ENCODE measurements at places on chromosomes 4 and X.

GRCh38 chr4:176451443-176451842 is 131.7 kb downstream of the SPCS3 start:
- DNase-seq, result no peak

- no peak for DNase-seq
Observed at GRCh38 chrX:3154386-3154975, 113.2 kb downstream of the ARSF start.

- DNase-seq, result no peak
Observed at GRCh38 chrX:10794203-10794630, 173.8 kb upstream of the MID1 start.

DNA sequence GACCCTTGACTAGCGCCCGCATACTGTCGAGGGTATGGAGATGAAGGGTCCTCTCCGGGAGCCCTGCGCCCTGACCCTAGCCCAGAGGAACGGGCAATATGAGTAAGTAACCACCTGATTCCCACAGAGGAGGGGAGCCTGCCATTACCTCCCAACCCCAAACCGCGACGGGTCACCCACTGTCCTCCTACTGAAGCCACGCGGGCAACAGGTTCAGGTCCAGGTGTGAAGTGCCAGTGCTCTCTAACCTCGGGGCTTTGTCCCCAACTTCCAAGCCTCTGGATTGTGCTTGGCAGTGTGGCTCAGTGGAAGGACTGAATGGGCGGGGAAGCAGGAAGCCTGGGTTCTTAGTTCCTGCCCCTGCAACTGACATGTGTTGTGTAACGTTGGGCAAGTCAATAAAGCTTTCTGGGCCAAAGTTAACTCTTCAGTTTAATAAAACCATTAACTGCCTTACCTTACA is 694 bp downstream of the OCRL start:
- DNase-seq, result no peak

DNA sequence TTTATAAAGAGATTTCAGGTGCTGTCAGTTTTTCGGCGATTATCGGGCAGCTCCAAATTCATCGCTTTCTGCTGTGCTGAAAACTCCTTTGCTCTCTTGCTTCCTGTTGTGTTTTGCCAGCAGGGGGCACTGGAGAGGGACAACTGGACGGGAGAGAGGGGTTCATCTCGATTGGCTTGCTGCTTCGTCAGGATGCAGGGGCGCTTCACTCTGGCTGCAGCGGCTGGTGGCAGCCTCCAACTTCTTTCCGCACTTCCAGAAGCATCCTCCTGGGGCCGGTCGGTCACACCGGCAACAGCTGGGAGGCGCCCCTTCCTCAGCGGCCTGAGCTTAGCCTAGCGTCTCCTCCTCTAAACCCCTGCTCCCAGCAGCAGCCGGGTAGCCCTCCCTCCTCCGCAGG is 29.5 kb downstream of the MSL3 start:
- DNase-seq, result peak; percentile 42

DNA sequence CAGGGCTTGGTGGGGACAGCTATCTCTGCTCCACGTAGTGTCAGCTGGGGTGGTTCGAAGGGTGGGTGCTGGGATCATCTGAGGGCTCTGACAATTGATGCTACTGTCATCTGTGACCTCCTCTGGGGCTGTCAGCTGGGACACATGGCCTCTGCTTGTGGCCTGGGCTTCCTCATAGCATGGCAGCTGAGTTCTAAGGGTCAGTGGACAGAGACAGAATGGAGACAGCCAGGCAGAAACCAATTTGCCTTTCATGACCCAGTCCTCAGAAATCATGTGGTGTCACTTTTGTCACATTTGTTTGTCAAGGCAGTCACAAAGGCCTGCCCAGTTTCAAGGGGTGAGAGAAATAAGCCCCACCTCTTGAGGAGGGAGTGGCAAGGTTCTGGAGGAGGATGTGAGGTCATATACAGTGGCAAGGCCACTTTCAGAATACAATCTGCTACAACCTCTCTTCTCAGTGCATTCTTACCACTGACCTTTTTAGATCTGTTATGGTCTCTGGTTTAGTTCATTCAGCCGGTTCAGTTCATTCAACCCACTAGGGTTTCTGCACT is 103.6 kb upstream of the BCOR start:
- DNase-seq, result no peak

DNA sequence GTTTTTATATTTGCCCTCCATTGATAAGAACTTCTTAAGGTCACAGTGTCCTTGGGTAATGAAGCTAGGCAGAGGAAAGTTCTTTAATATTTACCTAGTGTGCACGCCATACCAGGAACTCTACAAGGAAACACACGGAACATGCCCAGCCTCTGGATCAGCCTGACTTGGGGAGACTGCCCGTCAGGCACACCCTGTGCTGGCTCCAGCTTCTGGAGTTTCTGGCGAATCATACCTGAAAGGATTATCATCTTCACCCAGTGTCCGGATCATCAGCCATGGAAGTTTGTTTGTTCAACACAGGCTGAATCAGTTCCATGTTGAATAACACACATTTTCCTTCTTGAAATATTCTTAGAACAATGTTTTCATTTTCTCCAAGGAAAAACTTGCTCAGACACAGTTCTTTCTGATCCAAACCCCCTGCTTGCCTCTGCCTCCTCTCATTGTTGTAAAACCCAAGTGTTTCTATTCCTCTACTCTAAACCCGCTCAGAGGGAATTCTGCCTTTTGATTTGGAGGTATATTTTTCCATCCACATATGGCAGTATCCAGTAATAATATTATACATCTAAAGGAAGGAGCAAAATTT is 176.7 kb downstream of the SHROOM3 start:
- no peak for DNase-seq

DNA sequence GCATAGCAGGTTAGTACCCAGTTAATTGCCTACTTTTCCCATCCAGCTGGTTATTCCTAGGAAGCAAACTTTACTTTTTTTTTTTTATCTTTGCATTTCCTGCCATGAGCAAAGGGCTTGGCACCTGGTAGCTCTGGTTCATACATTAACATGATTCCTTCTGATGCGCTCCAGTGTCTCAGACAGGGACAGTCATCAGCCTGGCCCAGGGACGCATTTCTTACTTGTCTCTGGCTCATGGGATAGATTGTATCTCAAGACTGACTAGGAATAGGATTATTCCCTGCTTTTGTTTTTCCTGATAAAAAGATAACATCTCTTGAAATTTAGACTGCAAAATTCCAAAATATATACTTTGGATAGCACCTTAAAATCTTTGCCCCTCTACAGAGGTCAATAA is 571.5 kb upstream of the TENM3 start:
- DNase-seq, result no peak

DNA sequence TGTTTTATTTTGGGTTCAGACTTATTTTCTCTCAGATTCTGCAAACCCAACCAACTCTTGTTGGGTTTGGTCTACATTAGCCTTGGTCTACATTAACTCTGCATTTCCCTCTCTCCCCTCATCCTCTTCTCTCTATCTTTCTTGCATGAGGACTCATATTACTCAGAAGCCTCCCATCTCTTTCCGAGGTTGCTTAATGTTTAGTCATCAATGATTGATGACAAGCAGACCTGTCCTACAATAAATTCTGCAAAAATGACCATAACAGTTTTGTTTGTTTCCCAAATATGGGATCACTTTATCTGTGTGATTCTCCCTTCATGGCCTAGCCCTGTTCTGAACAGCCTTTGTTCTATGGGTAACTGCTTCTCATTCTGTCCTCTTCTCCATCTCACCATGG is 75.2 kb downstream of the GABRB1 start:
- no peak for DNase-seq

DNA sequence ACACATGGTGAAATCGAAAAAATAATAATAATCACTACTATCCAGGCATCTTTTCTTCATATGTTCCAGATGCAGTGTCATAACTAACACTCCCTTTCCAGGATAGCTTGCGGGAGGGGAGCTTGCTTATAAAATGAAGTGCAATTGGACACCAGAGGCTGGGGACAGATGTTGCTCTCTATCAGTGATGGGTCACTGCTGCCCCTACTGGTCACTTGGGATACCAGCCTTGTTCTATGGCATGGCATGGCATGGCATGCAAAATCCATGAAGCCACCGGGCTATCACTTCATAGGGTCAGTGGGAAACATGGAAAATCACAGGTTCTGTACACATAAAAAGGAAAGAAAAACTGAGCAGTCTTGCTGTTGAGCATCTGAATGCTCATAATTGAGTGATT is 168.1 kb downstream of the GLRA2 start:
- DNase-seq, result no peak

DNA sequence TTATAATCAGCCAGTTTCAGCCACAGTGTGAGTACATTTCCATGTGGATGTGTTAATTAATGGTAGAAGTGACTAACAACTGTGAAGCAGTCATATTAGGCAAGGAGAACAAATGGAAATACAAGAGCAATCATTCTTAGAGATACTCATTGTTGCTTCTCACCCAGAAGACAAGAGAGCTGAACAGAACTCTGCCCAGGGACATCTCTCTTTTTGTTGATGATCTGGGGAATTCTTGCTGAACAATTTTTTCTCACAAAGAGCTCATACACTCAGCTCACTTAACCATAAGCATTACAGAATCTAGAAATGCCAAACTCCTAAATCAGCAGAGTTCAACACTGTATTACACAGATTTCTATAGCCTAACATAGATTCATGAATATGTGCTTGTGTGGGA is 150.1 kb downstream of the COMMD8 start:
- no peak for DNase-seq

- DNase-seq, result no peak
Observed at GRCh38 chr4:96343836-96344235, 503.9 kb downstream of the PDHA2 start.

- DNase-seq, result no peak
Observed at GRCh38 chr4:917466-917865, 14.7 kb downstream of the GAK start.

- no peak for DNase-seq
Observed at GRCh38 chr4:53688186-53688790, 97.0 kb upstream of the LNX1 start.

- DNase-seq, result no peak
Observed at GRCh38 chr4:185249105-185249504, 39.7 kb downstream of the SNX25 start.

DNA sequence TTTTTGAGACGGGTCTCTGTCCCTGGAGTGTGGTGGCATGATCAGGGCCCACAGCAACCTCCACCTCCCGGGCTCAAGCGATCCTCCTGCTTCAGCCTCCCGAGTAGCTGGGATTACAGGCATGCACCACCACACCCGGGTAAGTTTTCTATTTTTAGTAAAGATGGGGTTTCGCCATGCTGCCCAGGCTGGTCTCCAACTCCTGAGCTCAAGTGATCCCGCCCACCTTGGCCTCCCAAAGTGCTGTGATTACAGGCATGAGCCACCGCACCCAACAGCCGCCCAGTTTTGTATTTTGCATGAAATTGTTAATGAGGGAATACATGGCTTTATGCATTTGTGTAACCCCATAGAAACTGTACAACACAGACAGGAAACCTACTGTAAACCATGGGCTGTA is 2.8 kb upstream of the ARHGAP4 start:
- no peak for DNase-seq

- DNase-seq, result no peak
Observed at GRCh38 chr4:121041307-121042090, 30.8 kb downstream of the NDNF start.

DNA sequence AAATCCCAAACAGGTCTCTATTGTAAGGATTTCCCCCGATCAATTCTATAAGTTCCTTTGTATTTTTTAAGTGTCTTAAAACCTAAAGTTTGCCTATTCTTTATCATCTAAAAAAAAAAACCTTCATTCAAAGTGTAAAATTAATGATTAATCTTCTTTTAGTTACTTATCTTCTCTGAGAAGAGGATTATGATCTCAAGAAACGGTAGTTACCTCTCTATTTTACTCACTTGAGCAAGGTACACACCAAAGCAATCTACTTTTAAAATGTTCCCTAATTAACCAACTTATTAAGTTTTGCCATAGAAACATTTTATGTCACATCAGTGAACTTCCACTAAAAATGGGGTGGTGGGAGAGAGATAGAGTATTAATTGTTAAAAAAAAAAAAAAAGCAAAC is 15.2 kb upstream of the GALNT7 start:
- no peak for DNase-seq

DNA sequence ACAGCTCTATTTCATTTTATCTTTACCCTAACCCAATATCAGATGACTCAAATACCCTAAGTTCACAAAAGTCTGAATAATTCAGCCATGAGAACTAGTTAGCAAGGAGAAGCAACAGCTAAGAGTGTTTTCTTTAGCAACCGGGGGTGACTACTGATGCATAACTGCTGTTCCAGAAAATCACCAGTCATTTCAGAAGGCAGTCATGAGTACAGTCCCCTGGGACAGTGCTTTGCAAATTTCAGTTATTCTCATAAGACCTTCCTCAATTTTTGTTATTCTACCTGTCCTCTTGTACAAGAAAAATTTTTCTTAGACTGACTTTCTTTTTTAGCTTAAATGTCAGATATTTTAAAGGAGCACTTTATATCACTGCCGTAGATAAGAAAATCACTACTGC is 16.4 kb downstream of the BANK1 start:
- DNase-seq, result no peak

DNA sequence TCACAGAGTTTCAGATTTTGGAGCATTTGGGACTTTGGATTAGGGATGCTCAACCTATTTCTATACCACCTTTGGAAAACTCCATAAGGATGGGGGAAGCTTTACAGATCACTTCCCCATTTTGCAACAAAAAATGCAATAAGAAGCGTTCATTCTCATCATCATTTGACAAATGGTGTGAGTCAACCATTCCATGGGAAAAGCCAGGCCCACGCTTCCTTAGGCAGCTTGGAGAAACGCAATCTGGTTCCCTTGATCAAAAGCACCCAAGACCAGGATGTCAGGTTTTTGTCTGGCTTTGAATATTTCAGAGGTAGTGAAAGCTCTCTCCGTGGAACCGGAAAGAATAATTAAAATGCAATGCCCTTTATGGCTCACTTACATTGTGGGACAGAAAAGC is 79.3 kb upstream of the C4orf50 start:
- DNase-seq, result no peak

GRCh38 chrX:24899391-24899790 is 116.4 kb downstream of the ARX start:
- DNase-seq, result no peak

DNA sequence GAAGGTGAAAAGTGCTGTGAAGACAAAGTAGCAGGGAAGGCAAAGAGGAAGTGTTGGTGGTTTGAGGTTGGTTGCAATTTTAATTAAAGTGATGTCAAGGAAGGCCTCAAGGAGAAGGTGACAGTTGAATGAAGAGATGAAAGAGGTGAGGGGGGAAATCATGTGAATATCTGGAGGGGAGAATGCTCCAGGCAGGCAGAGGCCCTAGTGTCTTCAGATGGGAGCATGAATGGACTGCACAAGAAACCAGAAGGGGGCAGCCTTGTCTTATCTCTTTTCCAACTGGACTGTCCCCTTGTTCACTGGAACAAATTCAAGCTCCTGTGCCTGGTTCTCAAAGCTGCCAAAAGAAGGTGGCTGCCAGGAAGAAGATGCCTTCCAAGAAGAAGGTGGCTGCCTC is 68.4 kb downstream of the MAOB start:
- DNase-seq, result no peak

DNA sequence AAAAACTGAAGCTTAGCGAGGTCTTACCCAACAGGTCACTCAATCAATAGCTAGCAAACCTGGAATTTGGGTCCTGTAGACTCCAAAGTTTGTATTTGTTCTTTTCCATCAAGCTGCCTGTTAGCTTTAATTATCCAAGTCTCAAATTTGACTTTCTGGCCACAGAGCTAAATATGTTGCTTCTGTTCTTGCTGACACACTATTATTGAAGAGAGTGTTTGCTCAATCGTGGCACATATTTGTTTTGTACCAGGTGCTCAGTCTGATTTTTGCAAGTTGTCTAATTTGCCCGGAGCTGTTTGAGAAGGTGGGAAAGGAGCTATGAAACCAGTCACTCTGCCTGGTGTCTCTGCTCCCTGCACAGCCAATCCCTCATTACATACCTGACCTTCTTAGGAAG is 41.7 kb upstream of the FRMD7 start:
- DNase-seq, result no peak

Measured in stimulated activated CD8-positive, alpha-beta memory T cell treated with anti-CD3 and anti-CD28 coated beads, Interleukin-4, amount 100 ng/mL, for 1 hour (primary cell).